ENCODE measurements at places on chromosomes 6 and 20.
A peak's percentile ranks its signal among the peaks of the same experiment; 100 is the strongest.

DNA sequence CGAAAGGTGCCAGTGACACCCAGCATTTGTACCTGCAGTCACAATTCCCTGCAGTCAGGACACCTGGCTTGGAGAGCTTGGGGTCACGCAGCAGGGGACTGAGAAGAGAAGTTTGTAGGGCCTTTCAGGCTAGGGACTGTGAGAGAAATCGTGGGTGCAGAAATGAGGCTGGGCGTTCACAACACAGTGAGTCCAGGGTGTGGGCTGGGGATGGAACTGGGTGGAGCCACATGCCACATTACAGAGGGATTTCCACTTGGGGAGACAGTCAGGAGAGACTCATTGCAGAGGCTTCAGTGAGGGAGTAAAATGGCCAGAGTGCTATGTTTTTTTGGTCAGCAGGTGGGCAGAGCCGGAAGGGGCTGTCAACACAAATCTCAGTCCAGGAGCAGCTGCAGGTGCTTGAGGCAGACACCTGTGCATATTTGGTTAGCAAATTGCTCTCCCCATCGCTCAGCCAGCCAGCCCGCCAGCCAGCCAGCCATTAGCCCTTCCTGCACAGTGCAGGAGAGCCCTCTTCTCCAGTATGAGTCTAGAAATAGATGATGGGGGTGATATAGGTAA lies 7.4 kb downstream of the ITPR3 start:
- DNase-seq, result no peak

DNA sequence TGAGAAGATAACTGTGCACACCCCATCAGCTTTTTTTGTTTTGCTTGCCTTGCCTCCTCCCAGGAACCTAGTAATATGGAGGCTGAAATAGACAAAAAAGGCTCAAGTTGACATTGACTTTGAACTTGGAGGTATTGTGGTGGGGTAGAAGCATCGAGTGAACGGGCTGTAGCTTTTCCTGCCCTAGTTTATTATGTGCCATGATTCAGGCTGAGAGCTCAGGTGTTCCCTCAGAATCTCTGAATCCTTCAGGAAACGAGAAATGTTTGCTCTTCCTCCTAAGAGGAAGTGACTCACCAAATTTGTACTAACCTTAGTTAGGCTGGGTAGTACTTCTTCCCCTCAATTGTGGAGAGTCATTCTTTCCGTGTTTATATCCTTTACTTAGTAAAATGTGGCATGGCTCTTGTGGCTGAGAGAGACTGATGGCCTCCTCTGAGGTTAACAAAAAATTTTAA lies 98.8 kb downstream of the SASH1 start:
- no peak for DNase-seq

- no peak for DNase-seq
Measured at GRCh38 chr6:112298021-112298745, 43.8 kb upstream of the LAMA4 start.

DNA sequence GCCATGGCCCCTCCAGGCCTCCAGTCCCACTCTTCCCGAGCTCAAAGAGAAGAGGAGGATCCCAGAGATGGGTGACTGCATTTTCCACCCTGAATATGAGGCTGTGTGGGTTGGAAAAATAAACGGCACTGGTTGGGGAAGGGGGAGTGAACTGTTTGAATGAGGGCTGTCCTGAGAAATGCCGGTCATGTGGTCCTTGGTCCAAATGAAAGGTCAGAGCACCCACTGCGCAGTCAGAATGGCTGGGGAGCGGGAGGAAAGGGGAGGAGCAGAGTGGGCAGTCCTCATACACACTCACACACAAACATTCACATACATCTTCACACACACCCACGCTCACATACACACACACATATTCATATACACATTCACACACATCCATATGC lies 83.1 kb downstream of the MRPL14 start:
- DNase-seq, result no peak

GRCh38 chr20:33709905-33710541 lies 10.1 kb downstream of the PXMP4 start:
- no peak for DNase-seq

DNA sequence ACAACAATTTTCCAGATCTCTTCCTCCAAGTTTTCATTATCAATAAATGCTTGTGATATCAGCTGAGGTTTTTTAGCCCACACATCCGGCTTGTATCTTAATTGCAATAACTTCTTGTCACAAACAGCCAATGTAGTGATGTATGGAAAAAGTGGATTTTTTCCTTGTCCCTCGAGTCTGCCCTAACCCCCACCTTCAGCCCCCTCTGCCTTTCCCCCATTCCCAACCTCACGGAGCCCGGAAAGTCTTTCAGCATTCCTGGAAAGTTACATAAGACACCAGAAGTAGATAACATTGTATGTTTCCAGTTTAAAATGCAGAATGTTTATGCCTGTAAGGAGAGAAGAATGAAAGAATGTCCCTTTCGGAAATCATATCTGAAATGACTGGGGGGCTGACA lies 179.2 kb upstream of the PHACTR1 start:
- no peak for DNase-seq

DNA sequence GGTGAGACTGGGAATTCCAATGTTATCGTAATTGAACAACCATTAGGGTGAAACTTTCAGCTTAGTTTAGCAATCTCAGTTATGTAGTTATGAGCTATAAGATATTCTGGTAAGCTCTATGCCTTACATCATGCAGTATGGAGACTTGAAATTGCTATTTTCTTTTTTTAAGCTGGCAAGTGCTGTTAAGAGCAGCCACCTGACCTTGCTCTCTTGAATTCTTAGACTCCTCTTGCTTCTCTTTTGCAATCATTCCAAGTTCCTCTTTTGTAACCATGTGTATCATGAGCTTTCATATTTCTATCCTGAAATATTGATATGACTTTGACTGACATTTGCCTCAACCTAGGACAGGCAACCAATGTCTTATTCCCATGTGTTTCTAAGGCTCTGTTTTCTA lies 446.3 kb upstream of the SLC35B3 start:
- DNase-seq, result no peak

DNA sequence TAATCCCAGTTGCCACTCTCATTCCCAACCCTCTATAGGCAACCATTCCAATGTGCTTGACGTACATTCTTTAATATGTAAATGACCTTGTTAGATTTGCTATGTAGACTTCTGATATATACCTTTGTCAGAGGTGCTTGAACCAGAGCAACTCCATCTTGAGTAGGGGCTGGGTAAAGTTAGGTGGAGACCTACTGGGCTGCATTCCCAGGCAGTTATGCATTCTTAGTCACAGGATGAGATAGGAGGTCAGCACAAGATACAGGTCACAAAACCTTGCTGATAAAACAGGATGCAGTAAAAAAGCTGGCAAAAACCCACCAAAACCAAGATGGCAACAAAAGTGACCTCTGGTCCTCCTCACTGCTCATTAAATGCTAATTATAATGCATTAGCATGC lies 8.3 kb upstream of the HM13 start:
- DNase-seq, result no peak

GRCh38 chr6:53741034-53741823 lies 53.6 kb upstream of the LRRC1 start:
- DNase-seq, result no peak

GRCh38 chr6:3965071-3965718 lies 113.7 kb downstream of the FAM217A start:
- no peak for DNase-seq

DNA sequence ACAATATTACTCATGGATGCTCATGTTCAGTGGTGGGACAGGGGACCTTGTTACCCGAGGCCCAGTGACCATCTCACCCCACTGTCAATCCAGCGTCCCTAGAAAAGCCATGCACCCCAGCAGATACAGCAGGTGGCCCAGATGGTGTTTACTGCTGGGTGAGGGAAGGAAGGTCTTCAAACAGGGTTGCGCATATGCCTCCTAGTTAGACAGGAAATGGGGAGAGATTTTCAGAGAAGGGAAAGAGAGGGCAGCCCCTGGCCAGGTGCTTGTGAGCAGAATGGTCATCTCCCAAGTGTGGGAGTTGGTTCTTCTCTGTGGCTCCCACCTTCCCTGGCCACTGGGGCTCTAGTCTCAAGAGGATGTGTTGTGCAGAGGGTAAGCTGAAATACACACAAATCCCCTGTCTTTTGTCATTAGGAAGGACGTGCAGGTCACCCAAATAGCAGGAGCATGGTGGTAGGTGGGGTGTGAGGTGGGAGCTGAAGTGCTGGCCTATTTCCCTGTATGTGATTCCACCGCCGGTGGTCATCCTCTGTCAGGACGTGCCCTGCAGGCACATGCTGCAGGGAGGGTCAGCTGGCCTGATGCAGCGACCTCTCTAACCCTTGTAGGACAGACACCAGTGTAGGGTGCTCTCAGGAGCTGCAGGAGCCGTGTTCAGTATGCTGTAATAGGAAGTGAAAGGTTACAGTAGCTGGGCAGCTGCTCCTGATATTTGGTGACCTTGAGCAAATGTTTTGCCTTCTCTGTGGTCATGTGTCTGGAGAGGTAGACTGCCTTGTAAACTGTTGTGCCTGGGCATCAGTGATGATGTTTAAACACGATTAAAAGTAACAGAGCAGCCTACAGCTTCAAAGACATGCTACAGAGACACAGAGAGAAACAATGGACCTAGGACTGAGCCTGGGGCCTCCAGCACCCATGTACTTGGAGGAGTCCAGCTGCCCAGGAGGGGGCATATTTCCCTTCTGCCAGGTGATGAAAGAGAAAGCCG lies 3.2 kb upstream of the CST3 start:
- DNase-seq, result no peak

DNA sequence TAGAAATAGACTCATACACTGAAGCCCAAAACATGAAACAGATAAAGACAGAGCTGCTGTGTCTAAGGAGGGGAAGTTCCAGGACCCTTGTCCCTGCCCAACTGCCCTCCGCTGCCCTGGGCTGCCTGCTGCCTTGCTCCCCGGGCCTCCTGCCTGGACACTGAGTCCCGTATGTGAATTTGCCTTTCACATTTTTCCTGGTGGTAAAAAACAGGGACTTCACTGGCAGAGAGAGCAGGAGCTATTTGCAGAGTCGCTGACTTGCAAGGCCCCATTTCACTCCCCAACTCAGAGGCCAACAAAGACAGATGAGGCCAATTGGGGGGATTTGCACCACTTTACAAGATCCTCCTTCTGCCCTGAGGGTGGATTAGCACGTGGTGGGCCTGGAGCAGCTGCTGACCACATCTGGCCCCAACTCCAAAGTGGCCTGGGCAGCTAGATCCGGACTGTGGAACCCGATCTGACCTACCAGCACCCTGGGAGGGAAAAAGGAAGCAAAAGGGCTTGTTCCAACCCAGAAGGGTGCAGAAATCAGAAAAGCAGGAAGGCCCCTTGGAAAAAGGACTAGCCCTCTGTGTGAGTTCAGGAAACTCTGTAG lies 61.4 kb downstream of the NOL4L start:
- DNase-seq, result no peak

DNA sequence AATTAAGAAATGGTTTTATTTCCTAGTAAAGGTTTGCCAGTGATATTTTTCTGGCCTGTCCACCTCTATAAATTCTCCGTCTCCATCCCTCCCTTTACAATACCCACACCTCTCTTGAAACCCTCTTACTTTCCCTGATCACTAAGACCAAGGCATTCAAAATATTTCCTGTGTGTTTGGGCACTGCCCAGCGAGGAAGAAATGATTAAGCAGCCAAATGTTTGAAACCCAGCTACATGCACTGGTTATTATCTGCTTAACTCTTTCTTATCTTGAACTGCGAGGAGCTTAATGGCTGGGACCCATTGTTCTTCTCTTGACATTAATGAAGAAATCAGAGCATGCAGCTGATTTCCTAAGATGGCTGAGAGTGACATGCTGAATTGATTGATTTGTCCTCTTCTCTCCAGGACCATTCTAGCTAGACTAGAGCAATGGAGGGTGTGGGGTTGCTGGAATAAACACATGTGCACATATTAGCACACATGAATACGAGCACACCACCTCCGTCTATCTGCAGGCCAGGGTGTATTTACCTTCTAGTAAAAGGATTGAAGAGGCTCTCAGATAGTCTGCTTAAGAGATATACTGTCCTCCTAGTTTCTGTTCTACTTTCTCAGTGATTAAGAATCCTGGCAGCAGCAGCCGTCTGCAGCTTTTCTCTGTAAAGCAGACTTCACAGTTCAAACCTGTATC lies 46.1 kb upstream of the PRDM1 start:
- no peak for DNase-seq

GRCh38 chr20:5705827-5706226 lies 44.4 kb upstream of the SHLD1 start:
- DNase-seq, result no peak

- no peak for DNase-seq
Measured at GRCh38 chr6:25229671-25230321, 49.4 kb upstream of the CARMIL1 start.

GRCh38 chr6:131093334-131093733 lies 30.3 kb upstream of the EPB41L2 start:
- DNase-seq, result no peak

GRCh38 chr20:33584976-33585375 lies 77.2 kb upstream of the C20orf144 start:
- DNase-seq, result no peak

DNA sequence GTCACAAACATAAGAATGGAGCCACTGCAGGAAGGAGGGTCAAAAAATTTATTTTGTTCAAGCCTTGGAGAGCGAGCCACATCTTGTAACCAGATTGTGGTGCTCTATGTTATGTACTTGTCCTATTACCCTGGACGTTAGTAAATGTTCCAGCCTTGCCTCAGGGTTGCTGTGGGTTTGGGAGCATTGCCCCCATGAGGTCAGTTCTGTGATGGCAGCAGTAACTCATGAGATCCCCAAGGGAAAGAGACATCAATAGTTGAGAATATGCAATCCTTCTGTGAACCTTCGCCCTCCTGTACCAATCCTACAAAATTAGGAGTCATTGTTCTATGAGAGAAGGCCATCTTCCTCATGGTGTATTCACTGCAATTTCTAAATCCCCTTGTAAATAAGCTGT lies 16.4 kb upstream of the CFAP206 start:
- no peak for DNase-seq

GRCh38 chr20:37935435-37935834 lies 32.5 kb downstream of the VSTM2L start:
- no peak for DNase-seq

DNA sequence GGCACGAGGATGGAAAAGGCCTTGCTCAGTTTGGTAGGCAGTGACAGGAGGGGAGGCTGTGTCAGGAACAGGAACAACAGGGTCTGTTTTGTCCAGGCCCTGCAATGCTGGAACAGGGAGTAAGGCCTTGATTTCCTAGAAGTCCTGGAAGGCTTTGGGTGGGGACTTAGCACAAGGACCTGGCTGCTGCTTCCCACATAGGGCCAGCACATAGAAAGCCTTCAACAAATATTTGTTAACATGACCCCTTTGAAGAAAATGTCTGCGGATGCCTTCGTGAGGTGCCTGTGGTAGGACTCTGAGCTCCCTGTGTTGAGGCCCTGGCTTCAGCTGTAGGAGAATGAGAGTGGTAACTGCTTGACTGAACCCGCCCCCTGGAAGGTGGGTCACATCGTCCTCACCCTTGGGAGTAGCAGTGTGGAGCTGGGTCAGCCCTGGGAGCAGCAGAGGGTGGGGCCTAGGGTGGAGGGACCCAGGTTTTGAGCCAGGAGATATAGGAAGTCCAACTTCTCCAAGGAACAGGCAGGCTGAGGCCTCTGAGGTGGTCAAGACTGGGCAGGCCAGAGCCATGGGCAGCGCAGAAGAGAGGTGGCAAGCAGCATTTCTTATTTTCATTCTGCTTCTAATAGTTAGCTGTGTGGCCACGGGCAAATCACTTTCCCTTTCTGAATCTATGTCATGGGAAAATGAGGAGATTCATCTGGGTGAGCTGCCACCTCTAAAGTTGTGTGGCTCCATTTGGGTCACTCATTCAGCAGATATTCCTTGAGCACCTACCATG lies 50.0 kb downstream of the CNBD2 start:
- no peak for DNase-seq

- peak; percentile 3 for DNase-seq
Measured at GRCh38 chr6:55175078-55176049, 1.0 kb downstream of the HCRTR2 start.

- DNase-seq, result no peak
Measured at GRCh38 chr6:4192173-4192572, 56.8 kb upstream of the ECI2 start.

GRCh38 chr20:14706555-14706954 lies 369.1 kb upstream of the FLRT3 start:
- DNase-seq, result no peak
